ENCODE measurements at places on chromosomes 5 and 9. TPM values are rescaled to one million over a fixed set of nuclear protein-coding genes. Genes with fewer than 3 reads are reported as not detected.

The INSL4 gene
- 15.8 TPM for total RNA-seq

The SPINK13 gene
- not detected for total RNA-seq

The FAM174A gene
- total RNA-seq = 10.0 TPM

The GFRA3 gene
- 0.08 TPM for total RNA-seq

The BTNL3 gene
- total RNA-seq = not detected

The IL12B gene
- 0.05 TPM for total RNA-seq

The HAPLN1 gene
- total RNA-seq = not detected
